ENCODE measurements at places on chromosomes 2 and 18.

DNA sequence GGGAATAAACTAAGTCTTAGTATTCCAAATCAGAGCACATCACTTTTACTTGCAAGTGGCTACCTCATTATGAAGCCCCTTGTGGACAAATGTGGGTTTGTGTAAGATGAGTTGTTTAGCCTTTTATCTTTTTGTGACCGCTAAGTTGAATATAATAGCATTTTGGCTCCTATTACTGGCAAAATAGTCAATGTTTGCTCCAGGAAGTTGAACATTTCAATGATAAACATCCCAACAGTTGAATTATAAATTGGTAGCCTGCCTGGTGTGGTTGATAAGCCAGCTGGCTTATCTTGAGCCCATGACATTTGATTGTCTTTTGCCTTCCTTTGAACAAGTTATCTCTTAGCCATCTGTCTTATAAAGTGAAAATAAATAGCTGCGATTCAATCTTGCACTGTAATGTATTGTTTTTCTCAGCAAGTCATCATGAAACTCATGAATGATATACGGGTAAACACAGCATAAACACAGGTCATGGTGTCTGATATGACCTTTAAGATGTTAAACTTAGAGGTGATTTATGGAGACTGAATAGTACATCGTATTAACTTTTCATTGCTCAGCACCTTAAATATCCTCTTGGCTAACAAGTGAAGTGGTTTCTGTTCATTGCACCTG lies 338.4 kb downstream of the SOCS6 start:
- DNase-seq: no peak

GRCh38 chr2:15776629-15776919 lies 163.8 kb upstream of the MYCN start:
- no peak for DNase-seq

GRCh38 chr18:68604256-68604655 lies 110.7 kb downstream of the TMX3 start:
- no peak for DNase-seq

GRCh38 chr2:120680136-120680761 lies 55.4 kb upstream of the GLI2 start:
- peak; percentile 51 for DNase-seq

DNA sequence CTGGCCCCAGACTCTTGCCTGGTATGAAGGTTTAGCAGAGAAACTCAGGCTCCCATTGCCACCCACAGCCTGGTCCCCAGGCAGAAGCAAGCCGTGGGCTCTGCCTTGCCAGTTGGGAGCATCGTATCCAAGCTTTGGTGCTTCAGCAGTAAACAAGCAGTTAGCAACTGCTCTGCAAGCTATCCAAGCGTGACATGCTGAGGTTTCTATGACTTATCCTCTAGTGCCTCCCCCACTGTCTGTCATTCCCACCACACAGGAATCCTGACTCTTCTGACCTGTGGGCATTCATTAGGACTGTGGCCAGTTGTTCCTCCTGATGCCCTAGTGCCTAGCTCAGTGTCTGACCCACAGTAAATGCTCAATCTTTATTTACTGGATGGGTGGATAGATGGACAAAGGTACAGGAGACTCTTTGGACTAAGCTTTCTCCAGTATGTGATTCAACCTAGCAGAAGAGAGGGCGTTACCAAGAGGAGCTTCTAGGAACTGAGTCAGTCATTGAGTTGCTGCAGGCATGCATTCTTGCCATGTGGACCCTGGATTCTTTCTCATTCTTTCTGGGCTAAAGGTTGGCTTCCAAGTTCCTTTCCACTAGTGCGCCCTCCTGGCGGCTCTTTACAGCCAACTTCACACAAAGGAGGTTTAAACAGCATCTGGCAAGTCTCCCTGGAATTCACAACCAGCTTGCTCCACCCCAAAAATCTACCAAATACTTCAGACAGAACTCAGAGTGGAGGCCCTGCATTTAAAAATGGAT lies 40.6 kb upstream of the MRPL19 start:
- no peak for DNase-seq

GRCh38 chr18:24427484-24427883 lies 1.0 kb downstream of the IMPACT start:
- DNase-seq: no peak

DNA sequence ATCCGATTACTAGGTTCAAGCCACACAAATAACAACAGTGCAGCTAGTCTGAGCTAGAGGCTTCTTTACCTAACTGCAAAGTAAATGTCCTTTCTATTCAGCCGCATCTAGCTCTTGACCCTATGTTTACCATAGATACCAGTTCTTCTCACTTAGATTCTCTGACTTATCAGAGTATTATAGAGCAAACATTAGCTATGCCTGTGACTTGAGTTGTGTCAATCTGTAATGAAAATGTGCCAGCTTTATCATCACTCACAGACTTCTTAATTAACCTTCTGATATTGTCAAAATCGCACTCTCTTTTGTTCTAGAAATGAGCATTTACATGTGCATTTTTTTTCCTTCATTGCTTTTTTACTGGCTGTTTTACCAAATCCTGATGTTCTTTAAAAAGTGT lies 79.9 kb downstream of the BCL11A start:
- DNase-seq: no peak

Data from activated T-helper 1 cell treated with anti-CD3 and anti-CD28 coated beads, Interleukin-2, amount 50 U/mL, for 16 hours (primary cell).